Activated naive CD8-positive, alpha-beta T cell treated with anti-CD3 and anti-CD28 coated beads for 36 hours (primary cell): ENCODE measurements at places on chromosomes 2 and 18. TPM values are rescaled to one million over a fixed set of nuclear protein-coding genes. Genes with fewer than 3 reads are reported as not detected.

PAPOLG gene
- total RNA-seq: 14.6 TPM

HJURP gene
- total RNA-seq: 68.4 TPM

CYP26B1 gene
- not detected for total RNA-seq

CXCR1 gene
- total RNA-seq: not detected

RTTN gene
- total RNA-seq: 22.5 TPM
